ELF-1 (cell line): ENCODE measurements at places on chromosomes 2 and 18.
A peak's percentile ranks its signal among the peaks of the same experiment; 100 is the strongest.

DNA sequence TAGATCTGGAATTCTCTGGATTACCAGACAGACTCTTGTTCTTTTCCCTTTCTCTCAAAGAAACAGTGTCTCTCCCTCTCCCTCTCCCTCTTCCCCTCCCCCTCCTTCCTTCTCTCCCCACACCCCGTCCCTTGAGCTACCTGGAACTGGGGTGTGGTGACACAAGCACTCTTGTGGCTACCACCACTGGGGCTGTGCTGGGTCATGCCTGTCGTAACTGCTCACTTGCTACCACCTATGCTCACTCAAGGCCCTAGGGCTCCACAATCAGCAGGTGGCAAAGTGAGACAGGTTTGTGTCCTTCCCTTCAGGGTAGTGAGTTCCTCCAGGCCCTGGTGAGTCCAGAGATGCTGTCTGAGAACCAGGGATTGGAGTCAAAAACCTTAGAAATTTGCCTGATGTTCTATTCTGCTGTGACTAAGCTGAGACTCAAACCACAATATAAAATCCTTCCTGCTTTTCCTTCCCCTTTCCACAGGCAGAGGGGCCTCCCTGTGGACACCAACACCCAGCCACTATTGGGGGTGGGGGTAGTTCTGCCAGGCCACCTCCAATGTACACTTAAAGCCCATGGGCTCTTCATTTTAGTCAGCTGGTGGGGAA, 70.8 kb downstream of the OXER1 start:
- DNase-seq, result peak; percentile 15

DNA sequence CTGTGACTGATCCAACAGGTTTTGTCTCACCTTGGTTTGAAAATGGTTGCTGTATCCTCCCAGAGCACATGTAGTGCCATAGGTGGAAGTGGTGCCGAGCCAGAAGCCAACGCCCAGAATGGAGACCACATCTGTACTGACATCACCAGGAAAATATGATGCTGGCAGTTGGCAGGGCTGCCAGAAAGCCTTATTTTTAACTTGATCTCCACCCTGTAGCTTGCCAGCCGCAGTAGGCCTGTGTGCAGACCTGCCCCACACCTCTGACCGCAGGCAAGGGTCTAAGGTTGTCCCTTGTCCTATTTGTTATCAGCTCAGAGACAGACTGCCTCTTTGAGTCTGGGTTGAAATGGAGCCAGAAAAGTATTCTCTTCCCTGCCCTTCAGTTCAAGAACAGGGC, 123.5 kb upstream of the EML6 start:
- DNase-seq, result no peak

DNA sequence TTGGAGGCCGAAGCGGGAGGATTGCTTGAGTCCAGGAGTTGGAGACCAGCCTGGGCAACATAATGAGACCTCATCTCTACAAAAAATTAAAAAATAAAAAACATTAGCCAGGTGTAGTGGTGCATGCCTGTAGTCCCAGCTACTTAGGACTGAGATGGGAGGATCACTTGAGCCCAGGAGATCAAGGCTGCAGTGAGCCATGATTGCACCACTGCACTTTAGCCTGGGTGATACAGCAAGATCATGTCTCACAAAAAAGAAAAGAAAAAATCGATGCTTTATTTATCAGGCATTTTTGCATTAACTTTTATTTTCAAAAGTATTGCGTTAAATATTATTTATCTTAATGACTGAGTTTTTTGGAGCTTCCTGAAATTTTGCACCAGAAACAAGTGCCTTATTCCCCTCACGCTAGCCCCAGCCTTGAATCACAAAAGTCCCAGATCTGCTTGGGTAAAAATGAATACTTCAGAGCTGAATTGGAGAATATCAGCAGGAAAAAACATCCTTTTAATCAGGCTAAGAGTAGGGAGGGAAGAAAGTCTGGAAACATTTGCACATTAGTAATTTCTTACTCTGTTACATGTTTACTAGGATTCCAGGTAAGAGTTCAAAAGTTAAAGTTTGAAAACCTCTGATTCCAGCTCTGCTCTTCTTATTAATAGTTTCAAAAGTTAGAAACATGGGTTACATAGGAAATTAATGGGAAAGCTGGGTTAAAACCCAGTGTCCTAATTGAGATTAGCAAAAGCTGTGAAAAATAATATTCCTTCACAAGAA, 296.8 kb upstream of the FBXO11 start:
- DNase-seq, result no peak

GRCh38 chr2:10378189-10378588, 69.9 kb downstream of the ODC1 start:
- no peak for DNase-seq

- DNase-seq, result no peak
Observed at GRCh38 chr2:65386344-65386743, 46.1 kb downstream of the SPRED2 start.

DNA sequence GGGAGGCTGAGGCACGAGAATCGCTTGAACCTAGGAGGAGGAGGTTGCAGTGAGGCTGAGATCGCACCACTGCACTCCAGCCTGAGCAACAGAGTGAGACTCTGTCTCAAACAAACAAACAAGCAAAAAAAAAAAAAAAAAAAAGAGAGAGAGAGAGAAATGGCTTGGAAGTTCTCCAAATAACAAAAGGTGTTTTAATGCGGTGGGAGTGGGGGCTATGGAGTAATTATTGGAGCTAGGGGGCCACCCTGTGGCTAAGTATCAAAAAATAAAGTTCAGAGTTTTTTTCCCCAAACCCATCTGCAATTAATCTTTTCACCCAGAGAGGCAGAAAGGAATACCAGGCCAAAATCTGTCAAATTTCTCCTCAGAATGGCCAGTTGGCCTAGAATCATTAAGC, 23.0 kb upstream of the CEP68 start:
- DNase-seq, result no peak

DNA sequence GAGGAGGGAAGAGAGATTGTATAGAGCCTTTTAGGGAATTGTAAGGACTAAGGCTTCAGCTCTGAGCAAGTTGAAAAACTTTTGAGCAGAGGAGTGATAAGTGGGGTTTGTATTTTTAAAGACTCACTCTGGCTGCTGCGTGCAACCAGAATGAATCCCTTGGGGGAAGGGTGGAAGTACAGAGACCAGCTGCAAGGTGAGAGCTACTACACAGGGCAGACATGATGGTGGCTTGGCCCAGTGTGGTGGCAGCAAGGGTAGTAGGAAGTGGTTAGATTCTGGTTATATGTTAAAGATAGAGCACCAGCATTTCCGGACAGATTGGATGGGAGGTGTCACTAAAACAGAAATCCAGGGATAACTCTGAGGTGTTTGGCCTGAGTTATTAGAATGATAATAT, 10.1 kb upstream of the SESTD1 start:
- no peak for DNase-seq

GRCh38 chr2:16260041-16260830, 319.9 kb downstream of the MYCN start:
- DNase-seq, result no peak

DNA sequence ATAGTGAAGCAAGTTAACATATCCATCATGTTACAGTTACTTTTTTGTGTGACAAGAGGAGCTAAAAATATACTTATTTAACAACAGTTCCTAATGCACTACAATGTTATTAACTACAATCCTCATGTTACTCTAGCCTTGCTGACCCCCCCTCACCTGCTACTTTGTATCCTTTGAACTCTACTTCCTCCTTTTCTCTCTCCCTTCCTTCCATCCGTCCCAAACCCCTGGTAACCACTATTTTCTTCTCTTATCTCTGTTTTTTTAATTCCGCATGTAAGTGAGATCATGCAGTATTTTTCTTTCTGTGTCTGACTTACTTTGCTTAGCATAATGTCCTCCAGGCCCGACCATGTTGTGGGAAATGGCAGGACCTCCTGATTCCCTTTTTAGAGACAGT, 59.4 kb downstream of the NPAS2 start:
- DNase-seq, result no peak

DNA sequence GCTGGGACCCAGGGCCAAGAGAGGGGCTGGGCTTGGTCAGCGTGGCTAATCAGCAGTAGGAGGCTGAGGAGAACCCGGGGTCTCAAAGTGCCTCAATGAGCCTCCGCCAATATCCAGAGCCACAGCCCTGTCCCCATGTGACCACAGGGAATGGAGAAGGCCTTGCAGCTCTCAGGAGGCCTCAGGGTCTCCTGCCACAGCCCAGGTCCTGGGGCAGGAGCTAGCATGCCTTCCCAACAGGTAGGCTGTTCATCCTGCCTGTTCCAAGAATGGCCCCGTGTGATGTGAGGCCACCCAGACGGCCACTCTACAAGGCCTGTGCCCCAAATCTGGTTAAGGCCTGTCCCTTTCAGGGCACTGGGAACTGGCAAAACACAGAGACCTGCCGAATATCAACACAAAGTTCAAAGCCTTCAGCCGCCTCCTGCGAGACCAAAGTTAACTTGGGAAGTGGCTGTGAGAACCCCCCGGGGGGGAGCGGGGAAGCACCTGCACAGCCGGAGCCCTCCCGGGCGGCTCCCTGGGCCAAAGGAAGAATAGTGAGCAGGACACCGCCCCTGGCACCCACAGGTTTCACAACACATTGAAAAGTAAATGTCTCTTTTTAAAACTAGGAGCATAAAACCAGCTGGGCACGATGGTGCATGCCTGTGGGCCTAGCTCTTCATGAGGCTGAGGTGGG, 4.5 kb upstream of the LIMS2 start:
- DNase-seq, result no peak

- no peak for DNase-seq
Observed at GRCh38 chr2:22055784-22056620, 932.2 kb downstream of the TDRD15 start.

DNA sequence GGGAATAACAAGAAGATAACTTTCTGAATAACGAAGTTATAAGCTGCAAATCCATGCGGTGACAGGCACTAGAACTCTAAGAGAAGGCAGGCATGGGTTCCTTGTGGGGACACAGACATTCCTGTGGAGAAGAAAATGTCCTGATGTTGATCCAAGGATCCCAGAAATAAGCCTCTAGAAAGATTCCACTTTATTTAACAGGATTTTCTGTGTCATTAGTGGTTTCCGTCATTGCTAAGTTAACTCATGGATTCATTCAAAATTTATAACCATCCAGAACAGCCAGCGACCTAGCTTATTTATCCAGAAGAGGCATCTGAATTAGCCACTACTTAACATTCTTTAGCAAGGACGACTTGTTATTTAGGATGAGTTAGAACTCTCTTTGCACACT, 10.0 kb upstream of the CD302 start:
- no peak for DNase-seq

DNA sequence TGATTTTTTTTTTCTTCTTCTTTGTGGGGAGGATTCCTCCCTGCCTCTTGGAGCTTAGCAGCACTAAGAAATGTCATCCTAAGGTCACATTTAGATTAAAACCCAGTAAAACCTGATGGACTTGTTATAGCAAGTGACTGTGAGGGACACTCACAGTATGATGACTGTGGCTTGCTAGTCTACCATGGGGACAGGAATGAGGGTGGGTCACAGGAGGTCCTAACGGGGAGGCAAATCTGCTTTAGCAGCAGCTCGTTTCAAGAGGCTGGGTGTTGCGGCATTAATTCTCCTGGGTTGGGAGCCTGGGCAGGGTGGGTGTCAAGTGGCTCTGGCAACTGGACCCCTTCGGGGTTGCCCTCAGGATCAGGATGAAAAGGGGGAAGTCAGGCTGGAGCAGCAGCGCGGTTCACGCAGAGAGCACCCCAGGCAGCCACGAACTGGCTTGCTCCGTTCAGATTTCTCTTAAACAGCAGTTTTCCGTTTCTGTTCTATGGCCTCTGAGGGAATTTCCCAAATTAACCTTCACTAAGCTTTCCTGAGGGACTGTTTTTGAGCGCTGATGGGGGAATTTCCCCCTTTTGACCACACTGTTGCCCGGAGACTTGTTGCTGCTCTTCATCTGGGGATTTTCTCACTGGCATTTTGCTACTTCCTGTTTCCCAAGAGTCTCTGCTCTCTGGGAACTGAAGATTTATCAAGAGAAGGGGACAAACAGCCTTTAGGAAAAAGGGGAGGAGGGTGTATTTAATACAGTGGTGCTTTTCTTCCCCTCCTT, 59.8 kb upstream of the PELI1 start:
- peak; percentile 56 for DNase-seq

GRCh38 chr2:66649006-66649405, 214.1 kb downstream of the MEIS1 start:
- no peak for DNase-seq

- DNase-seq, result no peak
Observed at GRCh38 chr2:104834431-104835153, 19.3 kb upstream of the POU3F3 start.

DNA sequence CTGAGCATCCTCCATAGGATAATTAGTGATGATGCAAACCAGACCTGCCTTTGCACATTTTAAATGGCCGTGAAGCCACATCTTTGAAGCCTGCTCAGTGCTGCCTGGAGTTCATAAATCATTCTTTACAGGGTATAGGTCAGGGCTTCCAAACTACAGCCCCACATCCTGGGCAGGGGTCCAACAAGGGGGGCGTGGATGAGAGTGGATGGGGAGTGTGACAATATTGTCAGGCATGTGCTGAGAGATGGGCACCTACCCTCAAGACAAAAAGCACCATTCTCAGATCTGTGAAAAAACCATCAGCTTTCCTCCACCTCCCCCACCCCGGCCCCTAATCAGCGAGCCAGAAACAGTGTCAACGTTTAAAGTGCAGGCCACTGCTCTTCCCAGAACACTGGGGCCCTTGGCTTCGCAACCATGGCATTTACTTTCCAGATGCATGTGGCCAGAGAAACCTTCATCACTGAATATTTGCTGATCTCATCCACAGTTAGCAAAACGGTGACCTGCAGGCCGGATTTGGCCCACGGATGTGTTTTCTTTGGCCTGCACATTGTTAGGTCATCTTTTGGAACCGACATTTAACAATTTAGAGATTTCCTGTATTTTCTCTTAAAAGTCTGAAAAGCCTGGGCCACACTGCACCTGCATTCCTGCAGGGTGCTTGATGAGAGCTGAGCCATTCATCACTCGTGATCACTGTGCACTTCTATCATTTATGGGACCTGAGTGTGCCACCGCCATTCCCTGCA, 130.7 kb downstream of the ANKRD44 start:
- DNase-seq, result peak; percentile 9

GRCh38 chr2:62287899-62288880, 92.3 kb downstream of the B3GNT2 start:
- no peak for DNase-seq
